Stomach (tissue), 19 donors: ENCODE measurements at places on chromosomes 3 and 15.

DNA sequence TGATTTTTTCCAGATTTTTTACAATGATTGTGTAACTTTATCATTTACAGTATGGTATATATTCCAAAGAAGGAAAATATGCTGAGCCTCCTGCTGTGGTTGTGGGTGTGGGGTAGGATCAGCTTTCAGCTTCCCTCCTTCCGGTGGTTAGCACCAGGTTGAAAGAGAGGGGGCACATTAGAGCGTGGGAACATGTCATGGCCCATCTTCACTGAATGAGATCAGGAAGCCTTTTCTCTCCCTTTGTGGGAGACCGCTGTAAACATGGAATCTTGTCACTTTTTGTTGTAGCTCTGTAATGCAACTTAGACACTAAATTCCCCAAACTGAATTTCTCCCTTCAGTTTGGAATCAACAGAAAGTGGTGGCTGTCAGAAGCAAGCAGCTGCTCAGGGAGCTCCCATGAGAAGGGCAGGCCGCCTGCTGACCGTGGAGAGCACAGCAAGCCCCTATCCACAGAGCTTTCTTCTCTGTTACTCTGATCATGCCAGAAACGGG, 86.7 kb upstream of the LIMD1 start:
- DNase-seq: no peak

DNA sequence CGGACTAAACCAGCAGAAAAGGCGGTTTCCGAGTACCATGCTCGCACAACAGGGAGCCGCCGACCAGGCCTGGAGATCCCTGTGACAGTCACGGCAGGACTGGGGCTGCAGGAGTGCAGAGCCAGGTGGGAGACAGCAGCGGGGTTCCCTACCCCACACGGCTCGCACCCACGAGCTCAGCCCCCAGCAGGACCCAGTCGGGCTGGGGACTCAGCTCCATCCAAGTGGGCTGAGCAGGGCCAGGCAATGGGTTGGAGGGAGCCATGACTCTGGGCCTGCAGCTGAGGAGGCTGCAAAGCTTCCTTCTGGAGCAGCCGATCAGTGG, 15.8 kb downstream of the XXYLT1 start:
- no peak for DNase-seq

- DNase-seq: no peak
These were observed 70.2 kb downstream of the MYRIP start for GRCh38 chr3:39879581-39879980.

GRCh38 chr15:26081758-26082220, 218.7 kb upstream of the ATP10A start:
- DNase-seq: no peak

- DNase-seq: no peak
These were observed 11.6 kb downstream of the RPL15 start for GRCh38 chr3:23928524-23928923.

DNA sequence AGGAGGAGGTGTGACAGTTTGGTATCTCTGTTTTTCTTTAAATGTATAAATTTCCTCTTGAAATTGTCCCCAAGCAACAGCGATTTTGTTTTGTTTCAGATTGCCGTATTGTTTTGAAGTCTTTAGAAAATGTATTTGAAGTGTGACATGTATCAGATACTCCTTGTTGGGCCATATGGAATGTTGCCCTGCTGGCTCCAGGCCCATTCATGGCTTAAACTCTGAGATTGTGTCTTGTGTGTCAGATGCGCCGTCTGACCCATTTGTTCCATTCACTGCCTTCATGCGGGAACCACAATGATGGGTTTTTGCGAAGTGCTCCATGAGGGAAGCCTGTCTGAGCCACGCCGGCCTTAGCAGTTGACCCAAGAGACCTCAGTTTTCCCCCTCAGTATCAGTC, 75.2 kb upstream of the ADAMTSL3 start:
- no peak for DNase-seq

DNA sequence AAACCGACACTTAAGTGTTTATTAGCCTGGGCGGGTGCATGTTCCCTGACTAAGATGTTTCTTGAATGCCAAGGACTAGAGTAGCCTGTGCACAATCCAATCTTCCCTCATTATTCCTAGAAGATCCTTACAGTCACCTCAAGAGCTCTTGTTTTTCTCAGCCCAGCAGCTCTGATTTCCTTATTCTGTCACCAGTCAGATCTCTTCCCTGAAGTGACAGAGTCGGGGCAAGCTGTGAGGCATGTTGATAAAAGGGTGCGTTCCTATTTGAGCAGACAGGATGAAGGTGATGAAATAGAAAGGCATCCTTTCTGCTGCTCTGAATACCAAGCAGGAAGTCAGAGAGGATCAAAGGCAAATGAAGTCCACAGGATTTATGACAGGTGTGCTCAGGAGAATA, 125.6 kb upstream of the MCTP2 start:
- no peak for DNase-seq

GRCh38 chr3:177692304-177692975, 495.2 kb upstream of the TBL1XR1 start:
- no peak for DNase-seq

DNA sequence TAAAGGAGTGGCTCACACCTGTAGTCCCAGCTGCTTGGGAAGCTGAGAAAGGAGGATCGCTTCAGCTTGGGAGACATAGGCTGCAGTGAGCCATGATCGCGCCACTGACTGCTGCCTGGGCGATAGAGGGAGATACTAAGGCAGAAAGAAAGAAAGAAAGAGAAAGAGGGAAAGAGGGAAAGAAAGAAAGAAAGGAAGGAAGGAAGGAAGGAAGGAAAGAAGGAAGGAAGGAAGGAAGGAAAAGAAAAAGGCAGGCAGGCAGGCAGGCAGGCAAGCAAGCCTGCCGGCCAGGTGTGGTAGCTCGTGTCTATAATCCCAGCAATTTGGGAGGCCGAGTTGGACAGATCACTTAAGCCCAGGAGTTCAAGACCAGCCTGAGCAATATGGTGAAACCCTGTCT, 15.3 kb downstream of the SLC28A1 start:
- no peak for DNase-seq

- no peak for DNase-seq
These were observed 621.5 kb upstream of the SEMA6D start for GRCh38 chr15:47095833-47096232.

- DNase-seq: peak; percentile 66
These were observed 685 bp downstream of the ADAMTSL3 start for GRCh38 chr15:83654379-83655236.

DNA sequence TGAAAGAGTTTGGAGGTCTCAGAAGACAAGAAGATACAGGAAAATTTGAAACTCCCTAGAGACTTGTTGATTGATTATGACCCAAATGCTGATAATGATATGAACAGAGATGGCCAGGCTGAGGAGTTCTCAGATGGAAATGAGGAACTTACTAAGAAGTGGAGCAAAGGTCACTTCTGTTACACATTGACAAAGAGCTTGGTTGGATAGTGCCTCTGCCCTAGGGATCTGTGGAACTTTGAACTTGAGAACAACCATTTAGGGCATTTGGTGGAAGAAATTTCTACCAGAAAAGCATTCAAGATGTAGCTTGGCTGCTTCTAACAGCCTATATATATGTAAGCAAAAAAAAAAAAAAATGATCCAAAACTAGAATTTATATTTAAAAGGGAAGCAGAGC, 48.9 kb upstream of the NAALADL2 start:
- DNase-seq: no peak

DNA sequence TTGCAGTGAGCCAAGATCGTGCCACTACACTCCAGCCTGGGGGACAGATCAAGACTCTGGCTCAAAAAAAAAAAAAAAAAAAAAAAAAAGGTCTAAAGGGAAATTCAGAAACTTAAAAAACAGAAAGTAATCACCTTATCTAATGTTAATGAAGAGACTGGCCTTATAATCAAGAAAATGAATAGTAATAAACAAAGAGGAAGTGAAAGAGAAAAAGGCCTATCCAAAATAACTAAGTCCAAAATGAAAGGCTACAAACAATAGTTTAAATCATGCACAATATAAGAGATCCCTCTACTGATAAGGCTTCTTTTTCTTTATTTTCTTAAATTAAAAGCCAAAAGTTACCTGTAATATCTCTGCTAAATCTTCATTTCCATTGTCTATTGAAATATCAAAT, 37.1 kb upstream of the HDC start:
- no peak for DNase-seq
